ENCODE measurements at places on chromosomes 7 and 10.

- no peak for DNase-seq
These were observed 157.3 kb upstream of the NPVF start for GRCh38 chr7:25385506-25386136.

- DNase-seq = no peak
These were observed 29.4 kb downstream of the COL1A2 start for GRCh38 chr7:94423863-94424735.

DNA sequence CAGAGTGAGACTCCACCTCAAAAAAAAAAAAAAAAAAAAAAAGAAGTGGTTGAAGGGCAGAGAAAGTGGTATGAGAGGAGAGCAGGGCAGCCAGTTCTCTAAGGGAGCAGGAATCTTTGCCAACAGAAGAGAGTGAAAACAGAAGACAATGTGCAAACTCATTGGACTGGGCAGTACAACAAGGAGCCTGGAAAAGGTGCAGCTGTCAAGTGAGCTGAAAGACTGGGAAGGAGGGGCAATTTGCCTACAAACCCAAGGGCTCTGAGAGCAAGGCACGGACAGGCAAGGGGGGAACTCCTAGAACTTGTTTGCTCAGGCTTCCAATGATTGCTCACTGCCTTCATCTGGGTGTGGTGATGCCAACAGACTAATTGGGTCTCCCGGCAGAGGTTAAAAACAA lies 9.5 kb downstream of the ACTR1A start:
- DNase-seq = no peak

DNA sequence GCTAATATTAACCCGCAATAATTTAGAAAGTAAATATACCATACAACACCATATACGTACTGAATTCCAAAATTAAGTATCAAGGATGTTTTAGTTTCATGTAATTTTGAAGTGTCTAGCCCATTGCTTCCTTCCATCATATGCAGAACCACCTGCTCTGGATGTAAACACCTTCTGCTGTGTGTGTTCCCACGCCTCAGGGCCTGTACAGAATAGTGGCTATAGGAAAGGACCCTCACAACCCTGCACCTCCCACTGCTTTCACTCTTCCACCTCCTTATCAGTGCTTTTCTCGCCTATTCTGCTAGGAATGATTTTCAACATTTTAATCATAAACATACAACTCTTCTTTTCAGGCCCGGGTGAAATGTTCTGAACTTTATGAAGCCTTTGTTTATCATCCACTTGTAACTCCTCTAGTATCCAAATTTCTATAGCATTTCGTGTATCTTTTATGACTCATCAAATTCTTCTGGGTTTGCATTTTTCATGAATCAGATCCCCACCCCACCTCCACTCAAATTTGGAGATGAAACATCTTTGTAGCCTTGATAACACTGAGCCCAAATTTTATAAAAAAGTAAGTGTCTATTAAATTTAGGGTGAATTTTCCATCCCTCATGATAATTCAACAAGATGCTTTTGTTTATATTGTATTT lies 1106.8 kb upstream of the C7orf33 start:
- no peak for DNase-seq

DNA sequence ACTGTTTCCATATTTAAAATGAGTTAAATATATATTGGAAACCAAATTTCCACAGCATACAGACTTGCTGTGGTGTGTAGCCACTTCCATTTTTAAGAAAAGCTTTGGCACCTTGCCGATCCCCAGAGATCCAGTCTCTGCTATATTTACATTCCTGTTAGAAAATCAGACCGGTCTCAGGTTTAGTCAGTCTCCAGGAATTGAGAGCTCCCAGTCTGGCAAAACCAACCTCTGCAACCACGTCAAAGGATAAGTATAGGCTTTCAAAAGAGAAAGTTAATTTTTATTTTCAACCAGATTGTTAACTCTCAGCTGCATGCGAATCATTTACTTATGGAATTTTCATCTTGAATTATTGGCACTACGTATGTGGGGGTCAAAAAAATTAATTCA lies 28.2 kb downstream of the PUS7 start:
- DNase-seq = no peak

GRCh38 chr10:97128516-97129154 lies 57.1 kb downstream of the SLIT1 start:
- no peak for DNase-seq

Data from activated CD4-positive, alpha-beta T cell treated with anti-CD3 and anti-CD28 coated beads, Interleukin-2, amount 50 U/mL, for 24 hours (primary cell).